ENCODE measurements at places on chromosomes 3 and 15. TPM values are rescaled to one million over a fixed set of nuclear protein-coding genes. Genes with fewer than 3 reads are reported as not detected.

KPNA4 gene
- total RNA-seq = 24.9 TPM

TJP1 gene
- 74.1 TPM for total RNA-seq

SAMMSON gene
- total RNA-seq = not detected

PAQR5 gene
- 9.9 TPM for total RNA-seq

EAF2 gene
- 5.8 TPM for total RNA-seq

CHST2 gene
- total RNA-seq = 3.8 TPM

Data from suprapubic skin (tissue), 4 donors.